ENCODE measurements at places on chromosomes 7 and 10.

GRCh38 chr7:116525298-116525912 lies 569 bp downstream of the CAV1 start:
- no peak for DNase-seq

- no peak for DNase-seq
These were observed 13.2 kb downstream of the ARHGAP19 start for GRCh38 chr10:97279121-97279815.

- peak; percentile 47 for DNase-seq
These were observed 2.1 kb downstream of the EPHB4 start for GRCh38 chr7:100825215-100825671.

- no peak for DNase-seq
These were observed 6.4 kb upstream of the NT5C2 start for GRCh38 chr10:103199488-103199887.

DNA sequence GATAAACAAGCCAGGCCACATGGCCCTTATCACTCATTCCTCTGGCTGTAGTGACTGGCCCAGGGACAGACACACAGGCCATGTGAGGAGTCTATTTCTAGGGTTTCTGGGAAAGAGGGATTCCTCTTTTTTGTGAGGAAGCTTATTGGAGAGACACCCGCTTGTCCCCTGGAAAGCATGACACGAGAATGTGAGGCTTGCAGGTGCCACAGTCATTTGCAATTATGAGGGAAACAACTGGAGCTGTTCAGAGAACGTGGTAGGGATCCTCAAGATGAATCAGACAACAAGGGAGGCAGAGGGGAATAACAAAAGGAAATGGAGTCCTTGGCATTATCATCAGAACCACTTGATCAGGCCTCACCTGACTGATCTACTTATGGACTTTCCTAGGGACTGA lies 64.5 kb downstream of the ADCYAP1R1 start:
- no peak for DNase-seq

DNA sequence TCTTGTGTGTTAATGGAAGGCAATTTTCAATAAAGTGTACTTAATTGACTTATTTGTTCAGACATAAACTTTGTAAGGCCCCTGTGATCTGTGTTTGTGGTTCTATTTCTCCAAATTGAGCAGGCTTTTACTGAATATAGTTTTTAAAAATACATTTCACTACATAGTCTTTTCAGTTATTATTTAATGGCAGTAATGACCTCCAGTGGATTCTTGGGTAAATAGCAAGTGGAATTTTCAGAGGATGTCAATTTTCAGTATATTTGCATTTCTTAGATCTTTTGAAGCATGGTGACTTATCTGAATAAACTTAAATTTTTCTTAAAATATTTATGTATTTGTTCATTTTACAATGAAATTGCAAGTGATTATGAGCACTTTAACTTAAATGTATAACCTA lies 203.1 kb upstream of the PCLO start:
- no peak for DNase-seq

- DNase-seq: peak; percentile 27
These were observed 18.7 kb downstream of the PLXNA4 start for GRCh38 chr7:132557489-132558044.
